ENCODE measurements at places on chromosomes 1 and 21. TPM values are rescaled to one million over a fixed set of nuclear protein-coding genes. Genes with fewer than 3 reads are reported as not detected.
A peak's percentile ranks its signal among the peaks of the same experiment; 100 is the strongest.

AGL gene
- total RNA-seq = 18.4 TPM

GBP4 gene
- total RNA-seq = 5.1 TPM

DNA sequence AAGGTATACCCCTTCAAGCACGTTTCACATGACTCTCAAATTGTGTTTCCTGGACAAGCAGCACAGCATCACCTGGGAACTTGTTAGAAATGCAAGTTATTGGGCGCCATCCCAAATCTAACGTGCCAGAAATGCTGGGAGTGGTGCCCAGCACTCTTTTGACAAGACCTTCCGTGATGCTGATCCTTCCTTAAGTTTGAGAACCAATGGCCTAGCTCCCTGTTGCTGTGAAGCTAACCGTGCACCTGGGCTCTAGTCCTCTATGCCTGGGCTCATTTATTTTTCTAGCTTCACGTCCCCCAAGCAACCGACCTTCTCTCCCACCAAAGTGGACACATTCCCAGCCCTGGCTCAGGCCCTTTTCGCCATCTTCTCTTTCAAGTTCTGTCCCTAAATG, 4.3 kb downstream of the BEST4 start:
- DNase-seq = no peak

DNA sequence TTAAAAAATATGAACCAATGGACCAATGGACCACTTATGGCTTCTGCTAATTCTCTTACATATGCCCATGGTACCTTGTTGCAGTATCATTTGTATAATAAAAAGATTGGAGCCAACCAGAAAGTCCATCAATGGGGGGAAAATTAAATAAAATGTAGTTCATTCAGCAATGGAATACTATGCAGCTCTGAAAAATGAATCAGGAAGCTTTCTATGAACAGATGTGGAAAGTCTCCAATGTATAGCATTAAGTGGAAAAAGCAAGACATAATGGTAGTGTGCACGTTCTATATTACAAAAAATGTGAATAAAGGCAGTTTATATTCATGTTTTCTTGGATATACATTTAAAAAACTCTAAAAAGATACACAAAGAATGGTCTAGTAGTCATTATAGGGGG, 101.3 kb downstream of the KCNJ15 start:
- DNase-seq = no peak

DNA sequence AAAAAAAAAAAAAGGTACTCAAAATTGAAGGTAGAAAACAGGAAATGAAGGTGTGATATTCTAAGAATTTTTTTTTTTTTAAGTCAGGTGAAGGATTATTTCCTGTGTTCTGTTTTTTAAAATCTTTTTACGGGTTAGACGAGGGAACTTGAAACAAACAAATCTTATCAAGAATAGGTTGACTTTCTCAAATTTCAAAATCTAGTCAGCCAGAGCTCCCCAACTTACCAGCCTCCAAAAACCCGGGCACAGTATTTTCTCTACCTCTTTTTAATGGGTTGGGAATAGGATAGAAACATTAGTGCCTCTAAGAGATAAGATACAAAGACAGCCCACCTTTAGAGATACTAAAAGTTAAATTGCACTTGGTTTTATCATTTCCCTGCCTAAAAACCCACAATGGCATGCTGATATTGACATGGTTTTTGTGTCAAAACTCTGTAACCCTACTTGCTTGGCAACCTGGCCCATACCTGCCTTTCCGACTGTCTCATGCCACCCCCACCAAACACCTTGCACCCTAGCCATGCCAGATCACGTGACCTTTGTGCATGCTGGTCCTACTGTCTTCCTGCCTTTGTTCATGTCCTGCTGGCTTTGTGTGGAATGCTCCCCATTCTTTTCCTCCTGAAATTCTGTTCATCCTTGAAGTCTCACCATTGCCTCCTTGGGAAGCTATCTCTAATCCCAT, 4.2 kb downstream of the RCAN3 start:
- no peak for DNase-seq

- DNase-seq = peak; percentile 18
These were observed 72.4 kb downstream of the ELAVL4 start for GRCh38 chr1:50181027-50181663.

DNA sequence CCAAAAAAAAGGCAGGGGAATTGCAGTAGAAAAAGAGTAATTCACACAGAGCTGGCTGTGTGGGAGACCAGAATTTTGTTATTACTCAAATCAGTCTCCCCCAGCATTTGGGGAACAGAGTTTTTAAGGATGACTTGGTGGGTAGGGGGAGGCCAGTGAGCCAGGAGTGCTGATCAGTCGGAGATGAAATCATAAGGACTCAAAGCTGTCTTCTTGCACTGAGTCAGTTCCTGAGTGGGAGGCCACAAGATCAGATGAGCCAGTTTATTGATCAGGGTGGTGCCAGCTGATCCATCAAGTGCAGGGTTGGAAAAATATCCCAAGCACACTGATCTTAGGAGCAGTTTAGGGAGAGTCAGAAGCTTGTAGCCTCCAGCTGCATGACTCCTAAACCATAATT, 23.7 kb upstream of the EDARADD start:
- no peak for DNase-seq

DNA sequence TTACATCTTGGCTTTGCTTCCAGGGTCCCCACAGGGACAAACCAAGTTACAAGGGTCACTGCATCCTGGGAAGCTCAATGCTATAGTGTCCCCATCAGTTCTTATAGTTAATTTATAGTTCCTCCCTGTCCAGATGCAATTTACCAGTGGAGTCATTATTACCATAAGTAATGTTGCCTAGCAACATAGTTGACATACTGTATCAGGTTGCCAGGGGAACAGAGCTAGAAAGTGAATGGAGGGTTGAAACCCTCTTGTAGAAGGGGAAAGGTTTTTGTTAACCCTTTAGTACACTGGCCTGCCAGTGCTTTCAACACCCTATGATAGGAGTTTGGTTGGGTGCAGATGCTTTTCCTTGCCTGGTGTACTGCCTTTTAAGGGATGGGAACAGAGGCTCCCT, 34.3 kb upstream of the TTC4 start:
- no peak for DNase-seq

GRCh38 chr1:37930246-37931101, 16.4 kb downstream of the INPP5B start:
- no peak for DNase-seq

GRCh38 chr1:54728027-54728426, 12.4 kb downstream of the TTC4 start:
- DNase-seq = no peak

GRCh38 chr21:39125752-39126485, 57.3 kb downstream of the PSMG1 start:
- DNase-seq = peak; percentile 45

DNA sequence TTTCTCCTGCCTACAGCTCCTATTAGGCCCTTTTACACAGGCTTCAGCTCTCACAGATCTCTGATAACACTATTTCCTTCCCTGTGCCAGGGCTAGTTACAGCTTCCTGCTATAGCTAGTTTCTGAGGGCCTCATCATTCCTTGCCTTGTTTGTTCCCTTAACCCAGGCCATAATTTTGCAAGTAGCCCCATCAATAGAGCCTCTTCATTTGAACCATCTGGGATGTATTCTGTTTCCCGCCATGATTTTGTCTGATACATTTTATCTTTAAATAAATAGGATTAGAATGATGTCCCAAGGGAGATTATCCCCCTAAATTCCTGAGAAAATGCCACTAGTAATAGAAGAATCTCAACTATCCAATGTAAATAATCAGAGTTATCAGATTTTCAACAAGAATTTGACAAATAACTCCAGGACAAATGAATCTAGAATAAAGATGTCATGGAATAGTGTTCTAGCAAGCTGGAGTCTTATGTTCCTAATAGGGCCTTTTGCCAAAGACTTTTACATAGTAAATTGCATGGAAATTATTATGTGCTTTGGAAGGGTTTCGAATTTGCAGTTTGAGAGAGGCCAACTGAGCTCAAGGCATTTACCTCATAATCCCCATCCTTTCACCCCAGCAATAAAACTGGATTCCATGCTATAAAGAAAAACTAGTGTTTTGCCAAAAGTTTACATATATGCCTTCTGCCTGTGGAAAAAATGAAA, 16.1 kb downstream of the IFT25 start:
- no peak for DNase-seq

Data from breast epithelium (tissue), 4 donors.